ENCODE measurements at places on chromosomes 1 and 21. TPM values are rescaled to one million over a fixed set of nuclear protein-coding genes. Genes with fewer than 3 reads are reported as not detected.

Gene GNAT2
- total RNA-seq = not detected

- no peak for DNase-seq
Measured at GRCh38 chr1:245220381-245220985, 65.7 kb downstream of the KIF26B start.

- no peak for DNase-seq
Measured at GRCh38 chr1:70034403-70034802, 171.0 kb downstream of the LRRC40 start.

GRCh38 chr1:32716312-32717148 lies 14.0 kb upstream of the SYNC start:
- peak; percentile 39 for DNase-seq

Gene CHD1L
- 41.1 TPM for total RNA-seq

Data from uterus (tissue), 4 donors.